Keratinocyte (primary cell): ENCODE measurements at places on chromosomes 13 and 19.

- no peaks in the 10 kb centered on the region for H3K27me3 ChIP-seq
- no peak overlapping the region for H3K4me3 ChIP-seq
- no peak for DNase-seq
- no peaks in the 10 kb centered on the region for H3K36me3 ChIP-seq
- no peaks in the 10 kb centered on the region for H3K4me1 ChIP-seq
These were observed 1.2 kb downstream of the F2RL3 start for GRCh38 chr19:16889883-16890460.

DNA sequence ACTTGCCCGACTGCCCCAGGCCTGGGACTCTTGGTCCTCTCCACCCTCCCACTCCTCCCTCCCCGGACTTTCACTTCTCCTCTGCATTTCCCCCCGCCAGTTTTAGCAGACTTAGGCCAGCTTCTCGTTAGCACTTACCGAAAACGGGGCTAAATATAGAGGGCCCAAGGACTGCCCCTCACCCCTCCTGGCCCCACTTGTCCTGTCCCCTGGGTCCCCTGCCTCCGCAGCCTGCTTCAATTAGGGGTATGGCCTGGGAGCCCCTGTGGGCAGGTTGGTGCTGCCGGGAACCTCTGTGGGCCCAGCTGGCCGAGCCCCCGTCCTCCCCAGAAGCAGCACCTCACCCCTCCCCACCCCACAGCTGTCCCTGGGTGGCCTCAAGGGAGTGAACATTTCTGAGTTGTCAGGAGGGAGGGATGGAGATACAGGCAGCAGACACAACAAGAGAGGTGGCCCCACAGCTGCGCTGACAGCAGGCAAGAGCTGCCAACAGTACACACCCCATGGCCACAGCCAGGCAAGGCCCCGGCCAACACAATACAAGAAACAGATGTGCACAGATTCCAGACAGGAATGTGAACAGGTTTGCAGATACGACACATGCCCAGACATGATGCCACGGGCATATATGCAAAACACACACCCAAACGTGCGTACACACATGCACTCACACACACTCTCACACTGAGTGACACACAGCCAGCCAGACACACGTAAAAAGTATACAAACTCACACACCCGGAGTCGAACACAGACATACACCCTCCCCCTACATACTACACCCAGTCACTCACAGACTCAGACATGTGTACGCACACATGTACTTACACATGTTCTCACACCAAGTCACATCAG, 2.6 kb downstream of the POU2F2 start:
- H3K36me3 ChIP-seq: no peaks in the 10 kb centered on the region
- peak overlapping the region; percentile 78 for H3K27ac ChIP-seq
- DNase-seq: peak; percentile 99
- no peaks in the 10 kb centered on the region for H3K27me3 ChIP-seq

DNA sequence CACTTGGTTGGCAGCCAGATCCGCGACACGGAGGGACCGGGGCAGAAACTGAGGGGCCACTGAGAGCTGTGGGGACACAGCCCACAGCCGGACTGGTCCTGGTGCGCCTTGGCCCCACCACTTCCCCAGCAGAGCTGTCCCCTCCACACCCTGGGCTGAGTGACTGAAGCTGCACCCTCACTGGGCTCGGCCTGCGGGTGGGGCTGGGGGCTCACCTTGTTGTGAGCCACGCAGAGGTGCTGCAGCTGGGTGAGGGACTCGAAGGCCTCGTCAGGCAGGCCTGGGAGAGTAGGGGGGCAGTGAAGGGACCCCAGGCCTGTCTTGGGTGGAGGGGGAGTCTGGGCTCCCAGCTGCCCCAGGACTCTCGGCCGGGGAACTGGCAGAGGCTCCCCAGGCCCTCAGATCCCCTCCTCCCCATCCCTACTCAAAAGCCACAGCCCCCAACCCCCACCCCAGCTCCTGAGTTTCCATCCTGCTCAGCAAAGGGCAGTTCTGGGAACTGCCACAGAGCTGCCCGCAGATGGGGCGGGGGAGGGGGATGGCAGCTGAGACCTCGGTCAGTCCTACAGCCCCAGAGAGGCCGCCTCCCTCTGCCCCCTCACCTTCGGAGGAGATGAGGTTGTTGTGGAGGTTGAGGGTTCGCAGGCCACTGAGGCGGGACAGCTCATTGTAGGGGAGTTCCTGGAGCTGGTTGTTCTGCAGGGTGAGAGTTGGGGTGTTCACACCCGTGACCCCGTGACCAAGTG, 2.3 kb downstream of the PODNL1 start:
- H3K4me1 ChIP-seq: peaks cover 3% of the 10 kb centered on the region
- no peak overlapping the region for H3K27ac ChIP-seq
- H3K36me3 ChIP-seq: no peaks in the 10 kb centered on the region
- H3K27me3 ChIP-seq: peaks cover 15% of the 10 kb centered on the region

GRCh38 chr13:38421590-38422560, 72.2 kb downstream of the UFM1 start:
- DNase-seq: no peak
- H3K4me1 ChIP-seq: peaks cover 10% of the 10 kb centered on the region
- no peak overlapping the region for H3K27ac ChIP-seq
- H3K36me3 ChIP-seq: no peaks in the 10 kb centered on the region
- H3K4me3 ChIP-seq: no peak overlapping the region
